WTC11 (cell line): ENCODE measurements at places on chromosomes 6 and 20.

DNA sequence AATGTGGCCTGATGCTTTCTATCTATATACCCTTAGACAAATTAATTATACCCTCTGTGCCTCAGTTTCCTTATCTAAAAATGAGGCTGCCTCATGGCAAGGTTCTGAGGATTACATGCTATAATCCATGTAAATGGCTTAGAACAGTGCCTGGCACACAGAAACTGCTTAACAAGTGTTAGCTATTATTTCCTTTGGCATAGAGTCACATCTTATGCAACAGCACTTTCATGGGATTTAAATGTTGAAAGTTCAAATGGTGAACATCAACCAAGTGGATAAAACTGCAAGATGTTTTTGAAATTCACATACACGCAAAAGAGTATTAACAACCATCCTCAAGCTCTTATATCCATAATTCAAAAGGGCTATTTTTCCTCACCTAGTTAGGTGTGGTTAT, 202.8 kb upstream of the JAG1 start:
- DNase-seq, result no peak

GRCh38 chr6:129633529-129633928, 76.4 kb downstream of the ARHGAP18 start:
- no peak for DNase-seq

DNA sequence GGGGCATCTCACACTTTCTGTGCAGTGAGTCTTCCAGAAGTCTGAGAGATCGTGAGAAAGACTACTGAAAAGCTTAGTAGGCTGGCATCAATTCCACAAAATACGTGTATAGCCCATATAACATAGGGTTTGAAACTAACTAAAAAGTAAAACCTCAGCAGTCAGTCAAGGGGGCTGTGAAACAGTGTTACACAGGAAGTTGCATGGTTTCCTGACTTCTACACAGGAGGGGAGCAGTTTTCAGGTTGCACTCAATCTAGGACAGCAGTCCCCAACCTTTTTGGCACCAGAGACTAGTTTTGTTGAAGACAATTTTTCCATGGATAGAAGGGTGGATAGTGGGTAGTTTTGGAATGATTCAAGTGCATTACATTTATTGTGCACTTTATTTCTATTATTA, 4.7 kb upstream of the LY86 start:
- DNase-seq, result no peak

DNA sequence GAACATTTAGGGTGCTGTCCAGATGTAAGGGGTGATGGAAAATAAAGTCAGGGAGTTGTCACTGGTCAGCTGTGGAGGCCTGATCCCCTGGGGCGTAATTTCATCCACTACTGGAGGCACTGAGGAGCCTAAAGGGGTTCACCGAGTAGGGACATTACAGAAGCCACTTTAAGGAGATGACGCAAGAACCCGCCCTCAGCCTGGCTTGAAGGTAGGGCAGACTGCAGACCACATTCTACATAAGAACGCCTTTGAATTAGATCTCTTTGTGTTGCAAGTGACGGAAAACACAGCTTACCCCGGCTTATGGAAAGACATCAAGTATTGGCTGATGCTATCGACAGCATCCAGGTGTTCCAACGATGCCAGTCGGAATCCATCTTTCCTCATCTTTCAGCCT, 462.7 kb upstream of the CDH4 start:
- DNase-seq, result no peak

- DNase-seq, result peak; percentile 89
Measured at GRCh38 chr20:36202891-36203338, 33.4 kb upstream of the AAR2 start.

DNA sequence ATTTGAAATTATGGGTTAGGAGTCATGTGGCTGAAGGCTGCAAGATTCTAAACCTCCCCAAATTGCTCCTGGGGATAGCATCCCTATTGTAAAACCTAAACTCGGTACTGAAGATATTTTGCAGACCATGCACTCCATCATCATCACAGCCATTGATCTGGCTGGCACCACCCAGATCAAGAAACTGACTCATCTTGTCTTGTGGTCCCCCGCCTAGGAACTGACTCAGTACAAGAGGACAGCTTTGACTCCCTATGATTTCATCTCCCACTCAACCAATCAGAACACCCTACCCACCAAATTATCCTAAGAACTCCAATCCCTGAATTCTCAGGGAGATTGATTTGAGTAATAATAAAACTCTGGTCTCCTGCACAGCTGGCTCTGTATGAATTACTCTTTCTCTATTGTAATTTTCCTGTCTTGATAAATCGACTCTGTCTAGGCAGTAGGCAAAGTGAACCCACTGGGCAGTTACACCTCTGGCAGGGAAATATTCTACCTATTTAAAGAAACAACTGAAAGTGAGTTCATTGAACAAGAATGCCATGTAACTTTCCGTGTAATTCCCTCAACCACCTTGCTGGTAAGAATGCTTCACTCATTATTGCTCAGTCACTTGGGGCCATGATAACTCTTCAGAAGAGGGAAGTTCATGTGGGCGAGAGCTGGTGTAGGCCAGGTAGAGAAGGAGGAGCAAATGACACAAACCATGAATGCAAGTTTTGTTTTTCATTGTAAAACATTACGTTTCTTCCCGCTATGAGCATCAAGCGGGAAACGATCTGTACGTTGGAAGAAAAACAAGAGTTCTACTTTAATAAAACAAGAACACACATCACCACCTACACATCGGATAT, 602.9 kb upstream of the ARID1B start:
- no peak for DNase-seq

GRCh38 chr6:5968817-5969734, 37.6 kb downstream of the NRN1 start:
- DNase-seq, result no peak

GRCh38 chr6:156778454-156779205, 1.5 kb downstream of the ARID1B start:
- DNase-seq, result no peak

DNA sequence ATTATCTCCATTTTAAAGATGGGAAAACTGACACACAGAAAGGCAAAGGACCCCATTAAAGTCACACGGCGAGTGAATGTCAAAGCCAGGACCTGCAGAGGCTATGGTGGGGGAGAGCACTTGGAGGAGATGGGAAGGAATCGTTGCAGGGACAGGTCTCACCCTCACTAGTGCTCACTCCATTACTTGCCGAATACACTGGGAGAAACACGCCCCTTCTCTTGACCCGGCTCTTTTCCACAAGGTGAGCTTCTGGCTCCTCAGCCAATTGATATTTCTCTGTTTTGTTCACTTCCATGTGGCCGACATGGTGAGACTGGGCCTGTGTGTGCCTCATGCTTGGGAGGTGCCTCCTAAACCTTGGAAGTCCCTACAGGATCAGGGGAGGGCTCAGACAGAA, 117.8 kb upstream of the KCNG1 start:
- DNase-seq, result no peak

- DNase-seq, result peak; percentile 72
Measured at GRCh38 chr20:37914672-37915433, 11.9 kb downstream of the VSTM2L start.

DNA sequence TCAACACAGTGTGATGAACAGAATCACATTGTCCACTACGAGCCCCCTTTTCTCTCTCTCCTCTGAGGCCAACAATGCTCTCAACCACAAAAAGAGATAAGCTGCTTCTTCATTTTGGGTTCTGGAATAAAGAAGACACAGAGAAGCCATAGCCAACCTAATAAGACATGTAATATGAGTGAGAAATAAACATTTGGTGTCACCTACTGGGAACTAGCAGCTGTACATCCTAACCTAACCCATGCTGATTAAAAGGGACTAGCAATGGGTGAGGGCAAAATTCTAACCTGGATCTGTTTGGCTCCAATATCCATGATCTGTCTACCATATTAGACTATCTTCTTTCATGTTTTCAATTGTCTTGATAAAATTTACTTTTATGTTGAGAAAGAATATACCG, 369.1 kb upstream of the MARCKS start:
- DNase-seq, result no peak

DNA sequence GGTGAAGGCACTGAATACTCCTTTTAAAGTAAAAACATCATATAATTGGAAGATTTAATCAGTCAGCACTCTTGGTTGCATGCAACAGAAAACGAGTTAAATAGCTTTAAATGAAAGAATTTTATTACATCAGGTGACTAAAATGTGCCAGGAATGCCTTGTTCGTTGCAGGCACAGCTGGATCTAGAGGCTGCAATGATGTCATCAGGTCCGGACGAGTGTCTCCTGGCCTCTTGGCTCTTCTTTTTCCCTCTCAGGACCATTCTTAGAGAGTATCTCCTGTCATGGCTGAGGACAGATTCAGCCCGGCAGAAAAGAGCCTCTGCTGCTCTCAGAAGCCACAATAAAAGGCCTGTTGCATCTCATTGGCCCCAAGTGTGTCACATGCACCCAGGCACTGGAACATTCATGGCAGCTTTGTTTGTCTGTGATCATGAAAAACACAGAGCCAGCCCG, 510.7 kb upstream of the SULF2 start:
- DNase-seq, result no peak

- DNase-seq, result no peak
Measured at GRCh38 chr6:105398859-105399258, 4.0 kb downstream of the PREP start.

DNA sequence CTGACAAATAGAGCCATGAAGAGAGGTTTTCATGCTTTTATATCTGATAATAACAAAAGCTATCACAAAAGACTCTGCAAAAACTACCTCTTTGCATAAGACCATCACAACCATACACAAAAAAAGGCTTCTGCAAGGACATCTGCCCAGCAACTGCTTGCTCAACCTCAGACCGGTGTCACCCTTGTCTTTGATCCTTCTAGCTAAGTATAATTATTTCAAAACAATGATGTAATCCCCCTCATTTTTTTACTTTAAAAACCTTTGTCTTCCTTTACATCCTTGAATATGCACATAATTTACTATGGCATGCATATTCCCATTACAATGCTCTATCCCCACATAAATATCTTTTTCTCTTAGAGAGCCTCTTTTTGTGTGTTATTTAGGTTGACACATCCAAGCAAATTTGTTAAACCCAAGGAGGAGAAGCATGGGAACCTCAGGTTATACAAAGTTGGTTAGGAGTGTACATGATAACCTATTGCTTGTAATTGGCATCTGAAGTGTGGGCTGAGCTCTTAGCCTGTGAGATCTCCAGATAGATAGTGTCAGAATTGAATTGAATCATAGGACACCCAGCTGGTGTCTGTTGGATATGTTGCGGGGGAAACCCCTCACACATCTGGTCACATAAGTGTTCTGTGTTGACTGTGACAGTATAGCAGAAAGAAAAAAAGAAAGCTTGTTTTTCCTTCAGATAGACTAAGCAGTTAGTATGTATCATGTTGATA, 20.7 kb upstream of the CGA start:
- DNase-seq, result no peak

- DNase-seq, result no peak
Measured at GRCh38 chr6:3392930-3393835, 63.7 kb downstream of the SLC22A23 start.

GRCh38 chr6:85355816-85356215, 94.1 kb upstream of the NT5E start:
- no peak for DNase-seq

GRCh38 chr20:54514028-54514607, 38.7 kb downstream of the DOK5 start:
- no peak for DNase-seq

GRCh38 chr6:130811932-130812331, 15.3 kb upstream of the SMLR1 start:
- no peak for DNase-seq

DNA sequence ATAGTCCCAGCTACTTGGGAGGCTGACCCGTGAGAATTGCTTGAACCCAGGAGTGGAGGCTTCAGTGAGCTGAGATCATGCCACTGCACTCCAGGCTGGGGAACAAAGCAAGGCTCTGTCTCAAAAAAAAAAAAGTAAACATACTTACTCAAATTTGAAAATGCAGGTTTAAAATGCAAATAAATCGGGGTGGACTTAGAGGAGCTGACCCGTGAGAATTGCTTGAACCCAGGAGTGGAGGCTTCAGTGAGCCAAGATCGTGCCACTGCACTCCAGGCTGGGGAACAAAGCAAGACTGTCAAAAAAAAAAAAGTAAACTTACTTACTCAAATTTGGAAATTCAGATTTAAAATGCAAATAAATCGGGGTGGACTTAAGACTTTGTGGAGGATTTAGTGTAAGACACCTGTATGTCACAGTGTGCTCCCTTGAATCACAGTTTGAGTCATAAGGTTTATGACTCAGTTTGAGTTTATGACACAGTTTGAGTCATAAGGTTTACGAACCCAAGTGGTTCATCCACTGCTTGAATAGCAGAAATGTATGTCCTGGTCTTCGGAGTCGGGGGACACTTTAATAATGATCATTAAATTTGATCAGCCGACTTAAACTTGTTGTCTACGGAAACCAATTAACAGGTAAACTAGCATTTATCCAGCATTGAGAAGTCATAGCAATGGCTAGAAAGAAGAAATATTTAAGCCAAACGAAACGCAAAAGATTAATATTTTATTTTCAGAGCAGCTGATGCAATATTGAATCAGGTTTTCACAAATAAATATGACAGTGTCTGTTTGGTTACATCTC, 6.8 kb upstream of the MRPS10 start:
- DNase-seq, result no peak

DNA sequence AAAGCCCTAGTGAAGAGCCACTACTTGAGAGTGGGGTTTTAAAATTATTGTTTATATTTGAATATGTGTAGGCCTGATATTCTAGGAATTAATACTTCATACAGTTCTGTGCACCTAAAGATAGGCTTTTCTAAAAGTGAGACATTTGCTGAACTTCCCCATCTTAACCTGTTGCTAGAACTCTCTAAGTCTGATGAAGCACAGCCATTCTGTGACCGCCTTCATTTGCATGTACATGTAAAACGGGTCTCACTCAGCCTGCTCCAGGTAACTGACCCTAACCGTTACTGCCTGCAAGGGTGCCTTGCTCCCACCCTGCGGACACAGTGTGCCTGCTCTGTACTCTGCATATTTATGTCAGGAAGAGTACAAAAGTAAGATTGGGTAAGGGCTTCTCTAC, 44.3 kb upstream of the IRF4 start:
- DNase-seq, result no peak

- DNase-seq, result no peak
Measured at GRCh38 chr6:19181211-19181610, 656.0 kb upstream of the ID4 start.

DNA sequence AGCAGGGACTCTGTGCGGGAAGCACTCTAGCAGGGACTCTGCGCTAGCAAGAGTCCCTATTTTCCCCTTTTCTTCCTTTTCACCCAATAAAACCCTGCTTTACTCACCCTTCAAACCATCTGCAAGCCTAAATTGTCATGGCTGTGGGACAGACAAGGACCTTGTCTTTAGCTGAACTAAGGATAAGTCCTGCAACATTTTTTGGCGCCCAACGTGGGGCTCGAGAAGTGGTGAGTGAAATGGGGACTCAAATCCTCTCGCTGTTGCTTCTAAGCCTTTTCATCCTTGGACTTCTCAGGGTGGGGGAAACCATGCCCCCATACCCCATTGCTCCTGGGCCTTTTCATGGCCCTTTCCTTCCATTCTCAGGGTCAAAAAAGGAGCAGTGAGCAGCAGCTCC, 46.4 kb downstream of the IMPG1 start:
- DNase-seq, result peak; percentile 23

DNA sequence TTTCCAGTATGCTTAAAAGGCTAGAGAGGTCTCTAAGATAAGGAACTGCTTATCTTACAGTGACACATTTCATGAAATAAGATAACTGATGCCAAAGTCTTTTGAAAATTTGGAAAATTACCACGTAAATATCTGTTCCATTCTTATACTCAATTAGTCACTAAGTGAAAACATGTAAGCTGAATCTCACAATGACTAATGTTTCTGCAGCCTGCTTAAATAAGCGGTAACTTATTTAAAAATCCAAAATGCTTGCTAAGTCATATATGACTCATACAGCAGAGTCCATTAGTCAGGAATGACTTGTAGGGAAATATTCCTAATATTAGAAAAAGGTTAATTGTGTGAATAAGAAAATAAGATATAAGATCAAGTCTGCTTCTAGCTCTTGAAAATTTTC, 27.8 kb upstream of the LGSN start:
- no peak for DNase-seq
